ENCODE measurements at places on chromosomes 5 and 9.
A peak's percentile ranks its signal among the peaks of the same experiment; 100 is the strongest.

DNA sequence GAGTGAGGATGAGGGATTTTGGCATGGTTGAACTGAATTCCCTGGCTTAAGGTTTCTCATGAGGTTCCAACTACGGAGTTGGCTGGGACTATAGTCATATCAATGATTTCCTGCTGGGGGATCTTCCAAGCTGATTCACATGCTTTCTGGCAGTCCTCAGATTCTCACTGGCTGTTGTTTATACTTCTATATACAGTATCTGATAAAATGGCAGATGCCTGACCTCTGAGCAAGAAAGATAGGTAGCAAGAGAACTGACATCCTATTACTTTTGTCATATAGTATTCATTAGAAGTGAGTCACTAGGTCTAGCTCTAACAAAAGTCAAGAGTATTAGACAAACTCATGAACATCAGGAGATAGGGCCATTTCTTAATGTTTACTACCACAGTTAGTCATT, 440.9 kb upstream of the EDIL3 start:
- no peak for DNase-seq

- no peak for DNase-seq
These were observed 33.5 kb upstream of the CKS2 start for GRCh38 chr9:89277454-89277853.

DNA sequence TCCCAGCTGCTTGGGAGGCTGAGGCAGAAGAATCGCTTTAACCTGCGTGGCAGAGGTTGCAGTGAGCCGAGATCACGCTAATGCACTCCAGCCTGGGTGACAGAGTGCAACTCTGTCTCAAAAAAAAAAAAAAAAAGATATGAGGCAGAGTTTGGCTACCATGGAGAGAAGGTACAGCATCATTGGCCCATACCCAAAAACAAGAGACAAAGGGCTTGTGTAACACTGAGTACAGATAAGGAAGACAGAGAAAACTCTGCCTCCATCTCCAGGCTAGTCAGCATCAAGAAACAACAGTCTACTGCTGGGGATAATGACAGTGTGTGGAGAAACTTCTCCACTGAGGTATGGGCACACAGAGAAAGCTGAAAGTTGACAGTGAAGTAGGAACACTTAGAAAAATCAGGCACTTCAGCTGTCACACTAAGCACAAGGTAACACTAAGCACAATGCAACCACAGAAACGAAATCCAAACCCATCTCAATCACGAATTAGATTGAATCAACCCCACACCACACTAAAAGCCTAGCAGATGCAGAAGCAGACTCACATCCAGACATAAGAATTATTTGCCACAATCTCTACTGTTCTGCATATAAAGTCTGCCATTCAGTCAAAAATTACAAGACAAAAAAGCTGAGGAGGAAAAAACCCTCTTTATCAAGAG, 10.5 kb downstream of the PJA2 start:
- DNase-seq, result no peak

GRCh38 chr9:86764671-86765343, 182.5 kb downstream of the GAS1 start:
- DNase-seq, result no peak

- no peak for DNase-seq
These were observed 448.8 kb downstream of the TLE4 start for GRCh38 chr9:80020530-80020929.

DNA sequence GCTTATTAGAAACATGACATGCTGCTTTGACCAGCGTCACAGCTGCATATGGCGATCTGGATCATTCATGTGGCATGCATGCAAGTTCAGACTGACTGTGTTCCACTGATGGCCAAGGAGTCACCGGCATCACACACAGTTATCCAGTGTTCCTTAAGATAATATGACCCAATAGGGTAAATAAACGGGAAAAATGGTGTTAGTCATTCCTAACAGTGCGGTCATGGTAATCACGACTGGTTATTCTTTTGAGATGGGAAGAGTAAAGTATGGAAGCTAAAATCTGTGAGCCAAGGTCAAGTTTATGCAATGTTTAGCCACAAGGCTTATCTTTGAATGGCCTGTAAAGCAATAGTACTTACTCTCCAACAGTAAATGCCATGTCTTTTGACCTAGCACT, 29.3 kb upstream of the LVRN start:
- no peak for DNase-seq

DNA sequence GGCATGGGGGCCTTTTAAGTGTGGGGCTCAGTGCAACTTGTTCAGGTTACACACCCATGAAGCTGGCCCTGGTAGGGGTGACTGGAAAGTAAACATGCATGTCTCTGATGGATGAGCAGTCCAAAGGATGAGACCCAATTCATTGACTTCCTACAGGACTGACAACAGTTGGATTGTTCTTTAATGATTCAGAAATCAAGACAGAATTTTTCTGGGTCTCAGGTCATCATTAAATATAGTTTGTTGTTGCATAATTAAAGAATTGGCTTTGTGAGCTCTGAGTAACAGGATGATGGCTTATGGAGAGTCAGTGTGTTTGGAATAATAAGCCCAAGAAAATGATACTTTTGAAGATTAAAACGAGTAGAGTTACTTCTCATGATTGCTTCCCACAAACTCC, 604.2 kb upstream of the CLINT1 start:
- no peak for DNase-seq

DNA sequence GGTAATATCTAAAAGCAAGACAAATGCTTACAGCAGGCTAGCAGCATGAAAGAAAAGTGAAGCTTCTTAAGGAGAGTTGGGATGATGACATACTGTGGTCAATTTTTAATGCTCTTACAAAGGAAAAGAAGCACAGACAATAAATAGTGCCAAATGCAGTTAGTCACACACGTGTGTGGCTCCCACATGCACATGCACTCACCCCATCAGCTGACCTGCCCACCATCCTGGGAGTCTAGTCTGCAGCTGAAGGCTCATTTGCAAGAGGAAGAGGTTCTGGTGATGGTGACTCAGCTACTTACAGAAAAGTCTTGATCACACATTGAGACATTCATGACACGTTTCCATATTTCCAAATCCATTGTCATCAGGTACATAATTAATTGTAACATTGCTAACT, 129.3 kb downstream of the MRPL36 start:
- no peak for DNase-seq

DNA sequence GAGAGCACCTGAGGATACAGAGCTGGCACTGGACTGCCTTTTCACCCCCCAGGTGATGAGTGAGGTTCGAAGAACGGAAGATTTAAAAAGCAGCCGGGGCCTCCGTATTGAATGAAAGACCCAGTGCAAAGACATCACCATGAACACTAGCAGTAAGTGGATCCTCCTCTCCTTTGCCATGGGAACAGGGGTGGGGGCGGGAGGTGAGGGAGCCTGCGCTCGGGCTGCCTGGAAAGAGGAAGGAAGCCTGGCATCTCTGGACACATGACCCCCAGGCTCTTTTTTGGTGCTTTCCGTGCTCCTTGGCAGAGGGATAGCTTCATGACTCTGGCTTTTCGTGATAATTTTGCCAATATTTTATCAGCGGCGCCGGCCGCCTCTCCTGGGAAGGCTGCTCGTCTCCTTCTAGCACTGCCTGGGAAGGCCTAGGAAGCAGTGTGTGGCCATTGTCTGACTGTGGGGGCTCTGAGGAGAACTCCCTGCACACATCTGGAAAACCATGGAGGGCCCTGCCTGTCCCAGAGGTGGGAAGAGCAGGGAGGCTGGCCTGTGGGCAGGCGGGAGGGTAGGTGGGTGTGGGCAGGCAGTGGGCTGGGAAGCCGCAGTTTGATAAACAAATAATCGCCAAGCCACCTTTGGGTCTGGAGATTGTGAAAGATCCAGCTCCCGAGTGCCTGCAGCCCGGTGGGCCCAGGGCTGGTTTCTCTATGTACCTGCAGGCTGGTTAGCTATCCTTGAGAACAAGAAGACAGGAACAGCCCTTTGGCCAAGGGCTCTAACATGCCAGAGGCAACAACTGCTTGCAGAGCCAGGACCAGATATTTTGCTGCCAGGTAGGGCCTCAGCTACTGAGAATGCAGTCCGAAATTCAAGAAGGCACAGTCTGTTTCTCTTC, 911 bp downstream of the ABLIM3 start:
- no peak for DNase-seq

DNA sequence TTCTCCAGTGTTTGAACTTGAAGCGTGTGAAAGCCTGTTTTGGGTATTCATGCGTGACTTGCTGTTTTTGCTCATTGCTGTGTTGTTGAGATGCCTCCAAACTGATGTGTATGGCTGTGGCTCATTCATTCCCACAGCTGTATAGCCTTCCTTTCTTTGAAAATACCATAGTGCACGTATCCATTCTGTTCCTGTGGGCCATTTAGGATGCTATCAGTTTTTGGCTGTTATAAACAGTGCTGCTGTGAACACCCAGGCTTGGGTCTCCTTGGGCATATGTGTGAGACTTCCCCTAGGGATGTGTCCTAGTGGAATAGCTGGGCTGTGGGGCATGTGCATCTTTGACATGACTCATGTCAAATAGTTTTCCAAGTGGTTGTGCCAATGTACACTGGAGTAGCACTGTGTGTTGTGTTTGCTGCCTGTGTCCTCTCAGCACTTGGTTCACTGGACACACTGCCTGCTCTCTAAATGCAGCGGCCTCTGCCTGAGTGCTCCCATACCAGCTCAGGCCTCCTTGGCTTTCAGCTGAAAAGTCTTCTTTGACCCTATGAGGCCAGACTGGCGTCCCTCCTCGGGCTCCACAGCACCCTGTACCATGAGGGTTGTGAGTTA, 102.6 kb upstream of the TBC1D2 start:
- no peak for DNase-seq

DNA sequence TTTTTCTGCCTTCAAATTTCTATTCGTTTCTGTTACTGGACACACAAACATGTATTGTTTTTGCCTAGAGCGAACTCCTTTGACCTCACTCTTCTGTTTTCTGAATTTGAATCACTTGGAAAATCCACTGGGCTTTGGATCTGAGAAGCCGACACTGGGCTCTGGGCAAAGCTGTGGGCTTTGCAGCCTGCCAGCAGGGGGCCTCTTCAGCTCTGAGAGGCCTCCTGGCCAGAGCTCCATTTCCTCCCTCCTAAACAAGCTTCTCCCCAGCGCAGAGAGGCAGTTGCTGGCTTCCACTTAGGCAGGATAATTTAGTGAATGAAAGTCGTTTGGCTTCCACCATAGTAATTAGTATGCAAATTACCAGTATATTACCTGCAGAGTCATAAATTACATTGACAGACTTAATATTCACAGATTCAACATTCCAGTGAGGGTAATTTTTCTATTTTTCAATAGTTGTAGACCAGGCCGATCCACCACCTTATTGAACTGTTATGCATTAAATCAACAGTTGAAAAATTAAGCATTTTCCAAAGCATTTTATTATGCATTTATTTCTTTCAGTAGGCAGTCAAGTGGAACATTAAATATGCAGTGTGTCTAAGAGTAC, 104.0 kb upstream of the ZNF366 start:
- DNase-seq, result peak; percentile 46

GRCh38 chr5:162824360-162824759, 613.0 kb upstream of the CCNG1 start:
- no peak for DNase-seq

DNA sequence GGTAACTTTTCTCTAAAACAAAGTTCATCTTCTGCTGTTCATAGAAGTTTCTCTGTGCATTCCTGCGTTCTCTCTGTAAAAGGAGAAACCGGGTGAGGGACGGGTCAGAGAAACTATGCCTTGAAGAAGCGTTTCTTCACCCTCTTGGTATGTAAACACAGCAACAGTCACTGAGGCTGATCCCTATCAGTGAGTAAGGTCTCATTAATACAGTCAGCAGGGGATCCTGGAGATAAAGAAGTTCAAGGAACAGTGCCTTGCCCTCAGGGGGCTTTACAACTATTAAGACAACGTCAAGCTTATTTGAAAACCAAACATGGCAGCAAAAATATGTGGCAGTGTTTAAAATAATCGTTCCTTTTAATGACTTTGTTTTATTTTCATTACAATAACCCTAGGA, 202.9 kb upstream of the IL12B start:
- no peak for DNase-seq

- DNase-seq, result no peak
These were observed 12.8 kb upstream of the NRARP start for GRCh38 chr9:137314561-137315560.

- DNase-seq, result no peak
These were observed 34.1 kb upstream of the ERCC6L2 start for GRCh38 chr9:95841377-95841776.

DNA sequence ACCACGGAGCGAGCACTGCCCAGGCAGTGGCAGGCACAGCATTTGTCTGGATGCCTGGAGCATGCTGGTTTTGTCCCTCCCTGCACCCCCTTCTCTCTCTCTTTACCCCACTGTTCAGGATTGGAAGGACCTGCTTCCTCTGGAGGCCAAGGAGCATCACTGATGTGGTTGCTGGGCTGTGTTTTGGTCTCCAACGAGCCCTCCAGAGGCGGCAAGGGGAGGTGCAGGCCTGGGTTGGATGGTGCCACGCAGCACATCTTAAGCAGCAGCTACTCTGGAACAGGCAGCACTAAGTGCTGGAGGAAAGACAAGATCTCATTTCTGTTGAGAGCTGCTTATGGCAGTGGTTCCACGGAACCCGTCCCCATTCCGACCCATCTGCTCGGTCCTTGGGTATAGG, 139.6 kb downstream of the CMYA5 start:
- no peak for DNase-seq

DNA sequence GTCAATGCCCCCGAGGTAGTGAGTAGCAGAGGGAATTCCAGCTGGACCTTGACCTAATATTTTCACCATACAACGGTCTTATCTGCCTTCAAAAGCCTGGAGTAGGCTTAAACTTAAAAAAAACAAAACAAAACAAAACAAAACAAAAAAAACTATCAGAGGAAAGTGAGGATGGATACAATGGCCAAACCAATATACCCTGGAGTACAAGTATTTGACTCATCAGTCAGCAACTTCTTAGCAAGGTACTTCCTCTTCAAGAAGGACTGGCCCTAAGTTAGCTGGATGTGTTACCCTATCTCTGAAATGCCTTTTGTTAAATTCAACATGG, 160.6 kb upstream of the GNA14 start:
- DNase-seq, result no peak

DNA sequence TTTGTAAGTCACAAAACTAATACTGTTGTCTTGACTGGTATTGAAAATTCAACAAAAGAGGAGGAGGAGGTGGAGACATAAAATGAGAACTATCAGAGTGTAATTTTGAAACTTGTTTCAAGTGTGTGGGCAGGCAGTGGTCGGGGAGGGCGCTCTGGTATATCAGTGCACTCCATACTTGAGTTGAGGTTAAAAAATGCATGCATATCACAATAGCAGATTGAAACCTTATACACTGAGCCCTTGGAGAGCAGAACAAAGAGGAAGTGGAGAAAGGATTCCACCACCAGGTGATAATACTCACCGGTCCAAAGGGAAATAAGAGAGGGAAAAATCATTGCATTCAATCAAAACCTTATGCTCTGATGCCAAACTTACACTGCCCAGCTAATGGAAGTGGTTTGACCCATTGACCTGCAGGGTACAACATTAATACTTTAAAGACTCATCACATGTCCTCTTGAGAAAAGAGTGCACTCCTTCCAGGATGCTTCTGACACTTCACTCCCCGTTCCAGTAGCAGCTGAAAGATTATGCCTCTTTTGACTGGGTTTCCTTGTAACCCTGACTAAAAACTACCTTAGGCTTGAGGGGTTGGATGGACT, 79.5 kb upstream of the FAM169A start:
- DNase-seq, result no peak
